ENCODE measurements at places on chromosomes 2 and 18.

- DNase-seq, result no peak
Observed at GRCh38 chr18:59437851-59438569, 78.9 kb upstream of the LMAN1 start.

- no peak for DNase-seq
Observed at GRCh38 chr18:41744421-41745030, 210.5 kb upstream of the PIK3C3 start.

- no peak for DNase-seq
Observed at GRCh38 chr2:190126798-190127197, 64.3 kb upstream of the MSTN start.

DNA sequence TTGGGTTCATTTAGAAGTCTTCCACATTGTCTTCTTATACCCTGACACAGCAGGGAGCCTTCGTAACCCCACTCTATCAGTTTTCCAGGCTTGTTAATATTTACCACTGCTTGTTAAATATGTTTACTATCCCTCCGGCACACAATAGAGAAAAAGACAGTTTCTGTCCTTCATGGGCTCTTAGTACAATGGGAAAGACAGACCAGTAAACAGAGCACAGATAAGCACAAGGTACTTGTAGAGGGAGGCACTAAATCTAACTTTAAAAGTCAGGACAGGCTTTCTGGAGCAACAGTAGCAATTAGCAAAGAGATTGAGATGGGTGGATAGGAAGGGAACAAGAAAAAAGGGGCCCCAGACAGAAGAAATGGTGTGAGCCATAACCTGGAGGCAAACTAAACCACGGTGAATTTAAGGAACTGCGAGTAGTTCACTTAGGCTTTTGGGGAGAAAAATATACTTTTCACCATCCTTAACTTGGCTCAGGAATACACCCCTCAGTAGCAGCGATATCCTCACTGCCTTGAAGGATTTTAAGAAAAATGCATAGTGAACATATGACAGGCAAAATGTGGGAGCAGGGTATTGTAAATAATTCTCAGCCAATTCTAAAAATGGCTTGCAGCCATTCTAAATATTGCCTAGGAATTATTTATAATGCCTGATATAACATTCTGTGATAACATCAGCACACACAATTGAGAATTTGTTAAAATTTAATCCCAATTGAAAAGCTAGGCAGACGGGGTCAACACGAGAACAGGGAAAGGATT, 383.7 kb downstream of the CDH2 start:
- DNase-seq, result no peak

- DNase-seq, result no peak
Observed at GRCh38 chr18:1026930-1027329, 122.3 kb downstream of the ADCYAP1 start.

DNA sequence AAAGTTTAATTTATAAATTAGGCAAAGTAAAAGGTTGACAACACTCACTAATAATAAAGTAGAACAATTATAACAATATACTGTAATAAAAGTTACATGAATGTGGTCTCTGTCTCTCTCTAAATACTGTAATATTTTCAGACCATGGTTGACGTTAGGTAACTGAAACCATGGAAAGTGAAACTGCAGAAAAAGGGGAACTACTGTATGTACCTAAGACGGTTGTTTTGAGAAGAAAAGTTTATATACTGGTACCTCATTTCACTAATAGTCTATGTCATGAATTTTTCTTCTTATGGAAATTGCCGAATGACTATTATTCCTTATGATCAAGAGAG, 166.7 kb upstream of the ZNF521 start:
- DNase-seq, result no peak

DNA sequence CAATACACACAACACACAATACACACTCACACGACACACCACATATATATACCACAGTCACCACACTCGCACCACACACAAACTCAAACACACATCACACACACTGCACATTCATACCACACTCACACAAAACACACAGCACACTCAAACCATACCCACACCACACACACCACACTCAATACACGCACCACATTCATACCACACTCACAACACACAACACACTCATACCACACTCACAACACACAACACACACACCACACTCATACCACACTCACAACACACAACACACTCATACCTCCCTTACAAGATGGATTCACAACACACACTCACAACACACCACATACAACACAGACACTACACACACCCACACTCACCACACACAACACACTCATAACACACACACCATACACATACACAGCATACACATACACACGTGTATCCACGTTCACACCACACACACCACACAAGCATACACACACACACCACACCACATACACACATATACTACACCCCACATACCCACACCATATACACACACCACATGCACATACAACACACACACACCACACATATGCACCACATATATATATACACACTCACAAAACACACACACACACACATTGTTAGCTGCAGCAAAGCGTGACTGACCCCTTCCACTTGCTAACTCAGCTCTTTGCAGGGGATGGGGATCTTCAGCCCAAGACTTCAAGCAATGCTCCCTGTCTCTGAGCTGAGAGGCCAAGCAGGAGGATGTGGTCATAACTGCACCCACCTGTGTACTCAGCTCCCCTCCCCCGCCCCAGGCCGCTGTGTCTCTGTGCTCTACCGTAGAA, 59.0 kb downstream of the SDC1 start:
- DNase-seq, result no peak

DNA sequence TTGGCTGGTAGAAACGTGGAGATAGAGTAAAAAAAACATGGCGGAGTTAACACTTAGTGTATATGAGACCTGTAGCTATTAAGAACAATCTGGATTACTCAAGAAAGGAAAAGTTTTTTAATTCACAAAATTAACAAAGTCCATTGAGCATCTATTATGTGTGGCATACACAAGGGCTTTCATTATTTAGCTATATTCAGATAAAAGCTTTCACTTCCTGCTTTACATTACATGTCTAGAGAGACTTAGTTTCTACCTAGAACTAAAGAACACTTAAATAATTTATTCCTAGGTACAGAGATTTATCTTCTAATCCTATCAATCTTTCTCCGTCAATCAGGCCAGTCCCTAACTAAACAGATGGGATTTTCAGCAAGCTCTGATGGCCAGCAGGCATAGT, 196.0 kb upstream of the SLC39A10 start:
- no peak for DNase-seq

- no peak for DNase-seq
Observed at GRCh38 chr18:39647627-39648534, 2082.3 kb upstream of the CELF4 start.

GRCh38 chr18:34121200-34121721, 103.5 kb downstream of the NOL4 start:
- DNase-seq, result no peak

Data from cortex of kidney (tissue), 1 donor.